ENCODE measurements at places on chromosomes 16 and 17.

DNA sequence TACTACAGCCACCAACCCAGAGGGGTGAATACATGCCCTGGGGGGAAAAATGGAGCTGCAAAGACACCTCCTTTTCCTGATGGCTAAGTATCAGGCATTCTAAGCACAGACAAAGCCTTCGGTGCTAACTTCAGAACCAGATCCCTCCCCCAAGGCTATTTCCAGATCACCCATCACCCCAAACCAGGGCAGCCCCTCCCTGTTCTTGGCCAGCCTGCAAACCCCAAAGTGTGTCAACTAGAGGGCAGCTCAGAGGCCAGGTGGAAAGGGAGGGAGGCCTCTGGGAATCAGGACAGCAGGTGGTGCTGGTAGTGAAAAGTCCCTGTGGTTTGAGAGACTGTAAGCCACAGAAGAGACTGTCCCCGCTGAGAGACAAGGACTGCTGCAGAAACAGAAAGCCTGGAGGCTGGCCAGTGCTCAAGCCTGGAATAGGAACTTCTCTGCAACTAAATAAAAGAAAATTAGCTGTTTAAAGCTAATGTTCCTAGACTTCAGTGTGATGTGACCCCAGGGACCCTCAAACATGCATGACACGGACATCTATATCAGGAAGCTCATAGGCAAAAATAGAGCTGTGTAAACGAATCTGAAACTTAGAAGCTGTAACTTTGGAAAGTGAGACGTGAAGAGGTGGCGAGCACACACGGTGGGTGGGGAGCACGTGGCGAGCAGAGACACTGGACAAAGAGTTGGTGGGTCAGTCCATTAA lies 9.1 kb downstream of the TUBG1 start:
- DNase-seq: peak; percentile 68

DNA sequence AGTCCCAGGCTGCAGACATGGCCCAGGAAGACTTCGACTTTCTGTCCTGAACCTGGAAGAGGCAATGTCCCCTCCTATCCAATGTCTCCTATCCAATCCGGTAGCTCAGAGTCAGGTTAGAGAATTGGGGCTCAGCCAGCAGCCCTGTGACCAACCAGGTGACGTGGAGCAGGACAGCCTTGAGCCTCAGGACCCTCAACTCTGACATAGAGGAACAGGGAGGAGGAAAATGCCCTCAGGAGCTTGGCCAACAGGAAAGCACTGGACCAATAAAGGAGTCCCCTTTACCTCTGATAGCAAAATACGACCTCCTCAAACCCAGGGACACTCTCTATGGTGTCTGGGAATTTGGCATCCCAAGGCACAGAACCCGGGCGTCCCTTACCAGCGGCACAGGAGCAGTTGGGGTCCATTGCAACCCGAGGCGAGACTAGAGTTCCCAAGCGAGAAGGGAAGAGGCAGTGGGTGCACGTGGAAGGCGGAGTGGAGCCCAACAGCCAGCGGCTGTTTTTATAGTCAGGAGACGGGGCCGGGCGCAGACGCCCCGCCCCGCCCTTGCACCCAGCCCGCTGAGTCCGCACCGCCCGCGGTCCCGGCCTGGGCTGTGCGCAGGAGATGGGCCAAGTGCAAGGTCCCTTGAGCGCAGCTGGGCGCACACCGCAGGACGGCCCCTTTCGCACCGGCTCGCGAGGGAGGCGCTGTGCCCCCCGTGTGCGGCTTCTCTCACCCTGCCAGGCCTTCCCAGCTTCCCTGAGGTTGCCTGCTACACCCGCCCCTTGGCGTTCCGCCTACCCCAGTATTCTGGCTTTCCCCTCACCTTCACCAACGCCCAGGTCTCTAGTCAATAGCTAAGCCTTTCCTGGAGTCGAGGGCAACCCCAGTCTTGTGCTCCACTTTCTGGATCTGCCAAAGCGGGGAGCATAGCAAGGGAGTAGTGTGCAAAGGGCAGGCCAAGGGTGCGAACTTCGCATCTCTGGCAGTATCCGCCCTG lies at the start of gene MT1G:
MT1G (minus strand) TSS at position 485 of the 991 bp plus-strand sequence; CDS start at position 413, 72 bp downstream.
- DNase-seq: no peak

- DNase-seq: no peak
Observed at GRCh38 chr17:34312080-34312479, 7.2 kb upstream of the CCL8 start.

- no peak for DNase-seq
Observed at GRCh38 chr16:58656899-58657298, 27.3 kb upstream of the CNOT1 start.

- DNase-seq: no peak
Observed at GRCh38 chr17:45855691-45856336, 11.1 kb downstream of the SPPL2C start.

- DNase-seq: no peak
Observed at GRCh38 chr16:85728879-85729278, 22.0 kb downstream of the C16orf74 start.

GRCh38 chr16:50986453-50986852 lies 164.6 kb downstream of the SALL1 start:
- no peak for DNase-seq

DNA sequence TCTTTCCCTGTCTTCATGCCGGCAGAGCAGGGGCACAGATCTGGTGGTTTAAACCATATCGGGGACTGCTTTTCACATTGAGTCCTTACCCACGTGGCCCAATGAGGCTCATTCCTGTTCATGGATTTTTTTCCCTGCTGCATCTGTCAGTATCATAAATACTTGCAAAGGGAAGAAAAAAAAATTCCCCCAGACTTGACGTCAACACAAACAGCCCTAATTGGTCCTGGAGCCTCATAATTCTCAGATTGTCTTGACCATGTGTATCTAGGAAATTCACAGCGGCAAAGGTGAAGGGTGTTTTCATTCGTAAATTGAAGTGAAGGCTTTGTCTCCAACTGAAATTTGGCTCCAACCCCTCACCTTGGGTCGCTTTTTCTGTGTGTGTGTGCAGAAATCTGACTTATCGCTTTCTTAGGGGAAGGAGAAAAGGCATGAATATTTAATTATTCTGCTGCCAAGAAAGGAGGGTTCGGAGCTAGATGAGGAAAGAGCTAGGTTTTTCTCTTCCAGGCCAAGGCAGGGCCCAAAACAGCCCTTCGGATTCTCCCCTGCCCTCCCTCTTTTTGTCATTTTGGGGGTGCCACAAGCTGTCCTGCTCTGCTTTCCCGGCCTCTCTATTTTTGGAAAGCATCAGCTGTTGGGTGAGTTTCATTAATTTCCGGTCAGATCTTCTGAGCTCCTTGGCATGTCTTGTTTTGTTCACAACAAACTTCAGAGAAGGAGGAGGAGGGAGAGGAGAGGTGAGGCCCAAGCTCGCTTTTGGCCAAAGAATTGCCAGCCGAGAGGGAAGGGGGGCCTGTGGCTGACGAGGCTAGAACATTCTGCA lies 17.8 kb upstream of the CIBAR2 start:
- DNase-seq: no peak

DNA sequence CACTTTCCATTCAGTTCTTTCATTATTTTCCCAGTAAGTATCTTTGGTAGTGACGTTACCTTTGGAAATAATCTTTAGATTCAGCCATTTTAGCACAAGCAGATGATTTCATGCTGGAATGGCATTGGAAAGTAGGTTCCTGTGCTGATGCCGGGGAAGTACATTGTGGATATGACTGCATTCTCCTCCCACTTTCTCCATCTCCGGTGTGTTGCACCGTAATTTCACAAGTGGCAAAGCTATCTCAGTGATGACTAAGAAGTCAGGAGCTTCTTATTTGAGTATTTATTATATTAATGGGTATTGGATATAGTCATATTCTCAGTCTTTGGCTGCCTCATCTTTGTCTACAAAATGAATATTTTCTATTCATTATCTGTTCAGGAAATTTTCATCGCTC lies 69.8 kb downstream of the MRTFB start:
- no peak for DNase-seq

DNA sequence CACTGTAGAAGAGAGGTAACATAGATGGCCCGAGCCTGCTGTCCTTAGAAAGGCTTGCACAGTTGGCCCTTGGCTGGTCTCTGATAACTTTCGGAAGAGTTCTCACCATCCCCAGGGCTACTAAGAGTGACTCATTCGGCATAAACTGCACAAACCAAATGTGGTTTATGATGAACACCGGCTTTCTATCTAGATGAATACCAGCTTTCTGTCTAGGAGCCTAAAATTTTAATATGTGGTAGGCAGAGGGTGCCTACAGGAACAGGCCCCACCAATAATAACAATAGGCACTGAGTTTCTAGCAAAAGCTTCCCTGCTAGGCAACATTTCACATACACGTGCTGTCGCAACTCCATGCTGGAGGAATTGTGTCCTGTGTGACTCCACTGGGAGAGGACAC lies 15.4 kb downstream of the CNOT1 start:
- no peak for DNase-seq

DNA sequence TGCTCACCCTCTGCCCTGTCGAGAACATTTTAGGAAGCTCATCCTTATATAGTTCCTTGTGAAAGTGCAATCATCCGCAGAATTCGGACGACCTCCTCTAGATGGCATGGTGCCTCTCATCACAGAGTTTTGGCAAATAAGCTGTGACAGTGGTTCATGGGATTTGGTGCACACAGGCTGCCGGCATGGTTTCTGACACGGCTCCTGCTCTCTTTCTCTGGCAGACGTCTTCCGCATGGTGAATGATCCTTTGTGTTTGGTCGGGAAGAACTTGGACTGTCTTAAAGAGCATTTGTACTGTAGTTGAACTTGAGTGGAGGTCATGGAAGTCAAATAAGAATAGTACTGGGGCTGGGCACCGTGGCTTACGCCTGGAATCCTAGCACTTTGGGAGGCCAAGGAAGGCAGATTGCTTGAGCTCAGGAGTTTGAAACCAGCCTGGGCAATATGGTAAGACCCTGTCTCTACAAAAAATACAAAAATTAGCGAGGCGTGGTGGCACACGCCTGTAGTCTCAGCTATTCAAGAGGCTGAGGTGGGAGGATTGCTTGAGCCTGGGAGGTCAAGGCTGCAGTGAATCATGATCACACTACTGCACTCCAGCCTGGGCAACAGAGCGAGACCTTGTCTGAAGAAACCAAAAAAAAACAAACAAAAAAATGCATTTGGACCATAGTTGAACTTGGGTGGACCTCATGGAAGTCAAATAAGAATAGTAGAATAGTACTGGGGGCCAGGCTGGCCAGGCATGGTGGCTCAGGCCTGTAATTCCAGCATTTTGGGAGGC lies 34.7 kb upstream of the NAT9 start:
- DNase-seq: no peak

GRCh38 chr17:21294321-21295035 lies 10.0 kb downstream of the MAP2K3 start:
- DNase-seq: no peak

- DNase-seq: no peak
Observed at GRCh38 chr16:82081264-82081663, 46.2 kb downstream of the HSD17B2 start.

DNA sequence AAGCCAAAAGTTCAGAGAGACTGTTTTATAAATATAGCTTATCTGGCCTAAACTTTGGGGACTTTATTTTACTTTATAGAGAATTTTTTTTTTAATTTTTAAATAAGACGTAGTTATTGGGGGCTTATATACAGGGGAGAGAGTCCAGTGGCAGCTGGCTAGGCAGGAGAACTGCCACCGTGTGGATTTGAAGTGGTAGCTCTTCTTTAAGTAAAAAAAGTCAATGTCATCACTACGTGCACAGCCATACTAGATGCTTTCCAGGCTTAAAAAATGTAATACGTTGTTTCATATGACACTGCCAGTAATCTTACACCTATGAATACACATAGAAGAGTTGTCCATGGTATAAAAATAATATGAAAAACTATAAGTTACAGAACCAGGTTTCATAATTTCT lies 31.9 kb upstream of the ANKFY1 start:
- DNase-seq: no peak

GRCh38 chr17:40484285-40484972 lies 17.0 kb downstream of the TNS4 start:
- no peak for DNase-seq

DNA sequence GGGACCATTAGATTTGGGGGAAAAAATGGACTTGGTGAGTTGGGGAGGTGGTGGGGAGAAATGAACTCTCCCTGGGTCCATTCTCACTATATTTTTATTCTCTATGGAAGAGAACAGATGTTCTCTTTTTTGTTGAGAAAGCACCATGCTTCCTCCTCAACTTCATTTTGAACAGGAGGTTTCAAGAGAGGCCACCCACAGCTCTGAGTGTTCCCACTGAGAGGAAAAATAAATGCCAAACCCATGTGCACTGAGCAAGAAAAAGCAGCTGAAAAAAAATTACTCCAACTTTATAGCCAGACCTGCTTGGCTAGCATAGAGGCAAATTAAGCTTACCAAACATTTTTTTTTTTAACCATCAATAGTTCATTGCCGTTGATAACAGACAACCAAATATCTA lies 883.6 kb downstream of the KCNJ2 start:
- no peak for DNase-seq

DNA sequence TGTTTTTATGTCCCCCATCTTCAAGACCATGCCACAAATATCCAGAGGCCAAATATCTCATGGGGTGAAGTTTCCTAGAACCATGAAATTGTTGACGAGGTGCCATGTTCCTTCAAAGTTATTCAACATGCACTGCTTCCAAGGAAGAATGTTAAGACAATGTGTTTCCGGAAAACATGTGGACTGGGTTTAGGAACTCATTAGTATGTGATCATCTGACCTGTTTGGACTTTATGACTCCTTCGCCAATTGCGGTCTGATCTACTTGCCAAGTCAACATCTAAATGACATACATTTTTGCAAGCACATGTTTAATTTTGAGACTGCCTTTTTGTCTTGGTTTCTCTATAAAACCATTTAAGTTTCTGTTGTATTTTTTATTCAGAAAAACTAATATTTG lies 234.8 kb downstream of the MAF start:
- no peak for DNase-seq

GRCh38 chr17:11330826-11331225 lies 89.8 kb downstream of the SHISA6 start:
- DNase-seq: no peak

DNA sequence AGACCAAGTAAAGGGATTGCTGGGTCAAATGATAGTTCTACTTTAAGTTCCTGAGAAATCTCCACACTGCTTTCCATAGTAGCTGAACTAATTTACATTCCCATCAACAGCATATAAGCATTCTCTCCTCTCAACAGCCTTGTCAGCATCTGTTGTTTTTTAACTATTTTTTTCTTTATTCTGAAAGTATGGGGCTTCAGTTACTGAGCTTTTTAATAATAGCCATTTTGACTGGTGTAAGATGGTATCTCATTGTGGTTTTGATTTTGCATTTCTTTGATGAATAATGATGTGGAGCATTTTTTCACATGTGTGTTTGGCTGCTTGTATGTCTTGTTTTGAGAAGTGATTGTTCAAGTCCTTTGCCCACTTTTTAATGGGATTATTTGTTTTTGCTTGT lies 2.5 kb downstream of the KRTAP2-2 start:
- DNase-seq: no peak

DNA sequence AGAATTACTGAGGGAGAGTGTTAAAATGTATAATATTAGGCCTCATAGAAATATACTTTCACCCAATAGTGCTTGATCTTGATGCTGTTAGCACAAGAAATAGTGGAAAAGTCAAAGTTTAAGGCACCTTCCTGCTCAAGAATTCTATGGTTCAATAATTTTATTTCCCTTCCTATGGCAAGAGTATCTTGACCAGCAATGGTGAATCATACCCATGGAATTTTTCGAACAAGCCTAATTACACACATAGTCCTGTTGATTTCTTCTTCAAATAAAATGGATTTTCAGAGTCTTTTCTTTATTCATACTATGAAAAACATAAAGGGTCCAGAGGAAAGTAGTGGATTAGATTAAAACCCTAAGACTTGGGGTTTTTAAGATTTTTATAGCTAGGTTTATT lies 810.6 kb downstream of the CDH11 start:
- no peak for DNase-seq

GRCh38 chr17:44971776-44972483 lies 3.8 kb upstream of the C1QL1 start:
- no peak for DNase-seq

GRCh38 chr16:35150805-35151312 lies 1691.4 kb downstream of the TP53TG3F start:
- DNase-seq: no peak

Measured in GM12892 (cell line).